Epithelial cell of alveolus of lung (primary cell): ENCODE measurements at places on chromosomes 2 and 18. TPM values are rescaled to one million over a fixed set of nuclear protein-coding genes. Genes with fewer than 3 reads are reported as not detected.

Gene KCTD1
- total RNA-seq = 14.4 and 20.3 TPM in 2 replicates

Gene COL5A2
- total RNA-seq = 427 and 529 TPM in 2 replicates

Gene LRP2
- not detected in 2 replicates for total RNA-seq

Gene PHOSPHO2
- 2.2 and 8.3 TPM in 2 replicates for total RNA-seq

Gene LINC00305
- not detected in 2 replicates for total RNA-seq

Gene CMPK2
- total RNA-seq = 2.0 and 4.7 TPM in 2 replicates

Gene ANKRD44
- 2.0 and 3.1 TPM in 2 replicates for total RNA-seq

Gene POTEJ
- total RNA-seq = not detected in 2 replicates

Gene IRS1
- 35.7 and 99.9 TPM in 2 replicates for total RNA-seq

Gene GRHL1
- total RNA-seq = 0.16 and 0.65 TPM in 2 replicates

Gene ANKRD30BL
- not detected in 2 replicates for total RNA-seq

Gene CLEC4F
- not detected in 2 replicates for total RNA-seq

Gene GPR155
- 1.6 and 2.2 TPM in 2 replicates for total RNA-seq

Gene RIOK3
- 37.5 and 41.9 TPM in 2 replicates for total RNA-seq
